ENCODE measurements at places on chromosomes 3 and 15.

DNA sequence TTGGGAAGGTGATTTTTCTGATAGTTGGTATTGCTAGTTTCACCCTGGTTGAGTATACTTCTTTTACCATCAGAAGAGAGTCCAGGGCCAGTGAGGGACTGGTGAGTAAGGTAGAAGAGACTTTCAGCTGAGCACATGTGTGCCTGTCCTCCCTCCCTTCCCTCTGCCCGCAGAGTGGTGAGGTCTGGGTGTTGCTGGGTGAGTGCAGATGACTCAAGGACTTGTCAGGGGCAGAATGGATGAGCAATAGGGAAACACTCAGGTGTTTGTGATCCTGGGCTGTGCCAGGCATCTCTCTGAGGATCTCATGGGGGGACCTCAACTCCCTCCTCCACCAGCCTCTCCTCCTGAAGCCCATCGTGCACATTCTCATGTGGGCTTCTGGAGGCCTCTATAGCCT lies 76.0 kb upstream of the GSK3B start:
- no peaks in the 10 kb centered on the region for H3K27me3 ChIP-seq
- peaks cover 19% of the 10 kb centered on the region for H3K4me1 ChIP-seq
- H3K36me3 ChIP-seq, result no peaks in the 10 kb centered on the region
- H3K27ac ChIP-seq, result peak overlapping the region; percentile 48
- DNase-seq, result no peak

GRCh38 chr15:70492240-70493177 lies 270.8 kb downstream of the UACA start:
- H3K4me1 ChIP-seq, result peaks cover 26% of the 10 kb centered on the region
- H3K4me3 ChIP-seq, result no peak overlapping the region
- H3K36me3 ChIP-seq, result no peaks in the 10 kb centered on the region
- no peak for DNase-seq
- H3K27me3 ChIP-seq, result no peaks in the 10 kb centered on the region
- H3K27ac ChIP-seq, result no peak overlapping the region

- no peaks in the 10 kb centered on the region for H3K4me1 ChIP-seq
- H3K4me3 ChIP-seq, result no peak overlapping the region
- no peak for DNase-seq
- no peaks in the 10 kb centered on the region for H3K27me3 ChIP-seq
- no peaks in the 10 kb centered on the region for H3K36me3 ChIP-seq
Measured at GRCh38 chr15:88664151-88664778, 25.4 kb downstream of the ISG20 start.

GRCh38 chr15:29665444-29666003 lies 156.7 kb downstream of the TJP1 start:
- H3K27me3 ChIP-seq, result no peaks in the 10 kb centered on the region
- H3K4me1 ChIP-seq, result no peaks in the 10 kb centered on the region
- no peak for DNase-seq
- no peak overlapping the region for H3K4me3 ChIP-seq
- H3K36me3 ChIP-seq, result no peaks in the 10 kb centered on the region
- H3K27ac ChIP-seq, result no peak overlapping the region

GRCh38 chr3:14218355-14218754 lies 39.7 kb downstream of the LSM3 start:
- no peak overlapping the region for H3K4me3 ChIP-seq
- no peaks in the 10 kb centered on the region for H3K27me3 ChIP-seq
- H3K27ac ChIP-seq, result no peak overlapping the region
- H3K36me3 ChIP-seq, result no peaks in the 10 kb centered on the region

GRCh38 chr15:27730868-27731267 lies 368.2 kb downstream of the OCA2 start:
- no peaks in the 10 kb centered on the region for H3K4me1 ChIP-seq
- H3K27me3 ChIP-seq, result no peaks in the 10 kb centered on the region
- H3K4me3 ChIP-seq, result no peak overlapping the region
- no peak overlapping the region for H3K27ac ChIP-seq
- no peak for DNase-seq

DNA sequence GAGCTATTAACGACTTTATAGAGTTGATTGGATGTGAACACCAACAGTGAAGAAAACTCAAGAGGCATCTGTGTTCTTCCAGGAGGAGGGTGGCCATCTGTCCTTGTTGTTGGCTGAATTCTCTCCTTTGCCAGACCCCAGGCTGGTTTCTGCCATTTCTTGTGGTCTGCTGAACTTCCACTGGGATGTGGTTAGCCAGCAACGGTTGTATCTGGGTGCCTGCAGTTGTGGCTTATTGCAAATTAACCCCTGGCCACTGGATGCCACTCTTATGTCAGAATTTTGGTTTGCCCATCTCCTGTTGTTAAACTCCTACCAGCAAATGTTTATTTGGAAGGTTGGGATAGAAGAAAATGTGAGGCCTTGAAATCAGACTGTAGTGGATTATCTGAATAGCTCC lies 163.6 kb upstream of the TBC1D5 start:
- DNase-seq, result no peak
- H3K27me3 ChIP-seq, result no peaks in the 10 kb centered on the region
- H3K4me3 ChIP-seq, result no peak overlapping the region
- H3K36me3 ChIP-seq, result no peaks in the 10 kb centered on the region
- no peak overlapping the region for H3K27ac ChIP-seq
- no peaks in the 10 kb centered on the region for H3K4me1 ChIP-seq

DNA sequence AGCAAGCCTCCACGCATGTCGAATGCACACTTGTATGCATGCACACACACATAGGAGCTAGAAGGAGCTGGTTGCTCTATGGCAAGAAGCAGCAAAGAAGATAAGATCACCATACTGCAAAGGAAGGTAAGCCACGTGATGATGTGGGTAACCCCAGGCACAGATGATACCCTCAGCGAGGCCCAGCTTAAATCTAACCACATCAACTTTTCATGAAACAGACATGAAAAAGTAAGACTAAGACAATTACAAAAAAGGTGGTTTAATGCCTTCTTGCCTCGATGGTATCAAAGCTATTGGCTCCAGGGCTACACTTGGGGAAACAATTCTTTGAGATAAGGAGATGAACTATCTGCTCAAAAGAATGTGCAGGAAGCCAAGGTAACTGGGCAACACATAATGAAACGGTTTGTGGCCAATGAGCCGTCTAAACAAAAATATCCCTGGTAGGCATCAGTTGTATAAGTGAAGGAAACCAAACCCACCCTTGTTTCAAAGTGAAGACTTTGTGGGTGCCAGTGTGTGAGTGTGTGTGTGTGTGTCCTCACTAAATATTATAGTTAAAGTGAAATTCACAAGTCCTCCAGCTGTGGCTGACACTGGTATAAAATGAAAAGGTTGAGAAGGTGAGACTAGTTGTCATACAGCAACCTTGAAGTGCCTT lies 365.7 kb upstream of the ICE2 start:
- no peaks in the 10 kb centered on the region for H3K27me3 ChIP-seq
- H3K36me3 ChIP-seq, result no peaks in the 10 kb centered on the region
- no peak overlapping the region for H3K27ac ChIP-seq
- DNase-seq, result no peak
- H3K4me1 ChIP-seq, result peaks cover 3% of the 10 kb centered on the region
- H3K4me3 ChIP-seq, result no peak overlapping the region

DNA sequence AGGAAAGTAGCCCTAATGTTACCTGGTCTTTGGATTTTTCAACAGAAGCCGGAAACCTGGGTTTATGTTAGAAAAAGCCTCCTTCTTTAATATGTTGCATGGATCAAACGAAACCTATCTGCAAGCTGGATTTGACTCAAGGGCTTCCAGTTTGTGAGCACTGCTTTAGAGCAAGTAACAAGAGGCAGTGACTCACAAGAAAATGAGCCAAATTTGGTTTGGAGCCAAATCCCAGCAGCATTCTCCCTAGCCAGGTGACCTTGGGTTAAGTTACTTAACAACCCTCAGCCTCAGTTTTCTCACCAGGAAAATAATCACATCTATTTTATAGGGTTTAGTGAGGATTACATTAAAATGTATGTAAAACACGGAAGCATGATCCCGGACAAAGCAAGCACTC lies 215.2 kb upstream of the PRICKLE2 start:
- no peak for DNase-seq
- H3K36me3 ChIP-seq, result no peaks in the 10 kb centered on the region
- no peak overlapping the region for H3K4me3 ChIP-seq
- H3K4me1 ChIP-seq, result peaks cover 28% of the 10 kb centered on the region

- peaks cover 54% of the 10 kb centered on the region for H3K4me1 ChIP-seq
- peaks cover 10% of the 10 kb centered on the region for H3K36me3 ChIP-seq
- no peak for DNase-seq
- H3K4me3 ChIP-seq, result no peak overlapping the region
Measured at GRCh38 chr15:51876169-51876568, 46.7 kb downstream of the TMOD3 start.

GRCh38 chr3:187255314-187255713 lies 36.2 kb downstream of the MASP1 start:
- H3K4me1 ChIP-seq, result no peaks in the 10 kb centered on the region
- H3K27ac ChIP-seq, result no peak overlapping the region
- H3K4me3 ChIP-seq, result no peak overlapping the region
- no peak for DNase-seq

- DNase-seq, result no peak
- no peak overlapping the region for H3K4me3 ChIP-seq
- no peaks in the 10 kb centered on the region for H3K36me3 ChIP-seq
- no peak overlapping the region for H3K27ac ChIP-seq
- peaks cover 5% of the 10 kb centered on the region for H3K4me1 ChIP-seq
Measured at GRCh38 chr15:70385052-70385451, 287.3 kb upstream of the TLE3 start.

DNA sequence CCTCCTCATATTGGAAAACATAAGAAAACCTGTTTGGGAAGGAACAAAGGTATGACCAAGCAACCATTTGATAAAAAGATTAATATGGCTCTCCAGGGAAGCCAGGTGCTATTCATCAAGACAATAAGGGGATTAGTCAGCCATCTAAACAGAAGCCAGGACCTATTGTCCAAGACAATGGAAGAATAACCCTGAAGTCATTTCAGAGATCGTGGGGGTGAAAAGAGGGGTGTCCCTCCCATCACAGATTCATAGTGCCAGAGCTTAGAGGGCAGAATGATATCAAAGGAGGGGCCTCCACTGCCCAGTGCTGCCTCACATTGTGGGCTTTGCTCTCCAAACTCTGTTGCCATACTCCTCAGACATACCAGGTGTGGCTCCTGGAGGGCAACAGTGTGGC lies 73.5 kb downstream of the DAPK2 start:
- no peak for DNase-seq
- peak overlapping the region; percentile 7 for H3K27ac ChIP-seq
- no peak overlapping the region for H3K4me3 ChIP-seq
- peaks cover 25% of the 10 kb centered on the region for H3K4me1 ChIP-seq
- H3K36me3 ChIP-seq, result no peaks in the 10 kb centered on the region

- no peaks in the 10 kb centered on the region for H3K27me3 ChIP-seq
- H3K36me3 ChIP-seq, result no peaks in the 10 kb centered on the region
- peaks cover 4% of the 10 kb centered on the region for H3K4me1 ChIP-seq
- no peak overlapping the region for H3K27ac ChIP-seq
- DNase-seq, result no peak
- H3K4me3 ChIP-seq, result no peak overlapping the region
Measured at GRCh38 chr3:25695731-25696420, 31.2 kb upstream of the TOP2B start.

GRCh38 chr3:156938724-156939123 lies 112.6 kb downstream of the LEKR1 start:
- no peaks in the 10 kb centered on the region for H3K36me3 ChIP-seq
- DNase-seq, result no peak
- H3K4me1 ChIP-seq, result no peaks in the 10 kb centered on the region

DNA sequence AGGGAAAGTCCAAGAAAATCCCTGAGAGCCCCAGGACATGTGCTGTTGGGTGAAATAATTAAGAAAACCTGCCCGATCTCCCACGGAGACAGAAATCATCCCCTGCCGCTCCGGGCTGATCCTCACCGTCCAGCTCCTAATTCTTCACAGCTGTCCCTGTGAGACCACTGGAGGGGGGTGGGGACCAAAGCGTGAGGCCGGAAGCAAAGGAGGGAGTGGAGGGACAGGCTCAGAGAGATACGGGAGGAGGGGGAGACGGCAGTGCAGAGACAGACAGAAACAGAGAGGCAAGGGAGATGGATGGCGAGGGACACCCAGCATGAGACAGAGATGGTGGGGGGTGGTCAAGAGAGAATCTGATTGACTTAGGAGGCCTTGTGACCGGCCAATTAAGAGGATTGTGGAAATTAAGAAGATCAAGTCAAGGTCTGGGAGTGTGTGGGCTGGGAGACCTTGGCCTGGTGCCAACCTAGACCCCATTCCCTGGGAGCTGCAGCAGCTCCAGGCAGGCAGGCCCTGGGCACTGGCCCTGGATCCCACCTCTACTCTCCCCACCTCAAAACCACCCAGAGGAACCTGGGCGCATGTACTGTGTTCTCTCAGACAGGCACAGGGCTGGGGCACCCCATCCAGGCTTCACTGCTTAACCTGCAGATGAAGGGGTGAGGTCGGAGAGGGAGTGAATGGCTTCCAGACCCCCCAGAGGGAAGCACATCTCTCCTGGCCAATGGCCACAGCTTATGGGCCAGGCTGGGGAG lies 113.2 kb upstream of the ALDH1A3 start:
- H3K36me3 ChIP-seq, result no peaks in the 10 kb centered on the region
- peaks cover 5% of the 10 kb centered on the region for H3K4me1 ChIP-seq
- H3K27me3 ChIP-seq, result peaks cover 3% of the 10 kb centered on the region
- H3K27ac ChIP-seq, result no peak overlapping the region
- no peak overlapping the region for H3K4me3 ChIP-seq

DNA sequence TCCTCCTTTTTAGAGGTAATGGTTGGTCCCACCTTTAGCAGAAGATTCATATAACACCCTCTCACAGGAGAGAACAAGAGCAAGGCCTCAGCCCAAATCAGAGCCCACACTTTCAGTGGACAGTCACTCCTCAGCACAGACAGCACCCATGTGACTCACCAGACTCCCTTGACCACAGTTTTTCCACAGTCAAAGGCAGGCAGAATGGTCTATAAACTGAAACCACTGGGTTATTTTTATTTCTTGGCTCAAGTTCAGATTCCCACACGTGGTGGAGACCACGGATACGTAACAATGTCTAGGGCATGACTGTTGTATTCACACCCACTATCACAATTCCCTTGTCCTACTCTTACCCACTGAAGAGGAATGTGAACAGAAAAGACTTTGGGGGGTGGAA lies 237.8 kb upstream of the UBE2E1 start:
- H3K36me3 ChIP-seq, result no peaks in the 10 kb centered on the region
- H3K4me1 ChIP-seq, result no peaks in the 10 kb centered on the region
- H3K27me3 ChIP-seq, result no peaks in the 10 kb centered on the region
- H3K27ac ChIP-seq, result no peak overlapping the region

Data from suprapubic skin (tissue), 4 donors.